ENCODE measurements at places on chromosomes 12 and 14.
A peak's percentile ranks its signal among the peaks of the same experiment; 100 is the strongest.

- DNase-seq: no peak
Measured at GRCh38 chr12:128783129-128783574, 40.6 kb downstream of the SLC15A4 start.

- DNase-seq: peak; percentile 31
Measured at GRCh38 chr12:131454418-131455217, 256.3 kb upstream of the SFSWAP start.

DNA sequence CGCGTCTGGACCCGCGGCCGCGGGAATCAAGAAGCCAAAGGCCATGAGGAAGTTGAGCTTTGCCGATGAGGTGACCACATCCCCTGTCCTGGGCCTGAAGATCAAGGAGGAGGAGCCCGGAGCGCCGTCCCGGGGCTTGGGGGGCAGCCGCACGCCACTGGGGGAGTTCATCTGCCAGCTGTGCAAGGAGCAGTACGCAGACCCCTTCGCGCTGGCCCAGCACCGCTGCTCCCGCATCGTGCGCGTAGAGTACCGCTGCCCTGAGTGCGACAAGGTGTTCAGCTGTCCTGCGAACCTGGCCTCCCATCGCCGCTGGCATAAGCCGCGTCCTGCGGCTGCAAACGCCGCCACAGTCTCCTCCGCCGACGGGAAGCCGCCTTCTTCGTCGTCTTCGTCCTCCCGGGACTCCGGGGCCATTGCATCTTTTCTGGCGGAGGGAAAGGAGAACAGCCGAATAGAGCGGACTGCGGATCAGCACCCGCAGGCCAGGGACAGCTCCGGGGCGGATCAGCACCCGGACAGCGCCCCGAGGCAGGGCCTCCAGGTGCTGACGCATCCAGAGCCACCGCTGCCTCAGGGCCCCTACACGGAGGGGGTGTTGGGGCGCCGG, 1.0 kb downstream of the INSM2 start:
- peak; percentile 53 for DNase-seq

GRCh38 chr12:80830533-80831088, 107.1 kb downstream of the LIN7A start:
- no peak for DNase-seq

GRCh38 chr12:95949477-95950206, 6.5 kb downstream of the AMDHD1 start:
- no peak for DNase-seq

- no peak for DNase-seq
Measured at GRCh38 chr14:90299408-90299807, 32.3 kb downstream of the NRDE2 start.

DNA sequence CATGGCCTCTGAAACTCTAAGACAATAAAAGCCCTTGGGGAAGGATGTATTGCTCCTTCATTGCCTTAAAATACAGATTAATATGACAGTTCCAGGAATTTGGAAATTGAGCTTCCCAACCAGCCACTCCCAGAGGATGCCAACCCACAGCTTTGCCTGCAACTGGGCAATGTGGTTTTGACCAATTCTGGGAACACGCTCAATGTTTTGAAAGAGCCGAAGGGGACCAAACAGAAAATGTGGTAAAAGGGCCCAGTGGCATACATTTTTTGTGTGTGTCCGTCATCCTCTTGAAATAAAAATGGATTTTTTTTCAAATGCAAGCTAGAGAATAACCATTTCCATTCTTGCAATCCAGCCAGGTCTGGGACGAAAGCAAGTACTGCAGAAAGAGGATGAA, 88.3 kb upstream of the PLEKHG7 start:
- no peak for DNase-seq

GRCh38 chr12:125124320-125124966, 59.2 kb downstream of the AACS start:
- DNase-seq: no peak

- DNase-seq: peak; percentile 31
Measured at GRCh38 chr14:59187802-59188460, 536 bp upstream of the DAAM1 start.

DNA sequence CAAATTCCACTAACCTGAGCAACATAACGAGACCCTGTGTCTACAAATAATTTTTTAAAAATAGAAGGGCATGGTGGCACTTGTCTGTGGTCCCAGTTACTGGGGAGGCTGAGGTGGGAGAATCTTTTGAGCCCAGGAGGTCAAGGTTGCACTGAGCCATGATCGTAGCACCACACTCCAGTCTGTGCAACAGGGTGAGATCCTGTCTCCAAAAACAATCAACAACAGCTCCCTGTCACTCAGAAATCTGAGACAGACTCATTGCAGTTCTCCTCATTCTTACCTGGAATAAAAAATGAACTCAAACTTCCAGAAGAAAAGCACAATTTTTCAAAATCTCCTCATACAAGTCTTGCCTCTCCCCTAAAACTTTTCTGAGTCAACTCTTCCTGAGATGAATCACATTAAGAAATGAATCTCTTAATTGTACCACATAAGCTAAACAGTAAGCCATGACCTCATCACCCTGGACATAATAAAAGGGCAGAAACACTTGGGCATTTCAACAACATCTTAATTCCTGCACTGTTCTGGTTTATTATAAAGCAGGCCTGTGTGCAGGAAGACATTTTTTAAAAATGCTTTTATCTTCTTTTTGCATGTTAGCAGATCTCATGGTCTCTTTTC, 214.3 kb upstream of the CDKN3 start:
- DNase-seq: no peak

GRCh38 chr12:76374386-76375020, 26.3 kb upstream of the BBS10 start:
- no peak for DNase-seq

GRCh38 chr14:55349565-55349964, 62.1 kb downstream of the ATG14 start:
- no peak for DNase-seq

DNA sequence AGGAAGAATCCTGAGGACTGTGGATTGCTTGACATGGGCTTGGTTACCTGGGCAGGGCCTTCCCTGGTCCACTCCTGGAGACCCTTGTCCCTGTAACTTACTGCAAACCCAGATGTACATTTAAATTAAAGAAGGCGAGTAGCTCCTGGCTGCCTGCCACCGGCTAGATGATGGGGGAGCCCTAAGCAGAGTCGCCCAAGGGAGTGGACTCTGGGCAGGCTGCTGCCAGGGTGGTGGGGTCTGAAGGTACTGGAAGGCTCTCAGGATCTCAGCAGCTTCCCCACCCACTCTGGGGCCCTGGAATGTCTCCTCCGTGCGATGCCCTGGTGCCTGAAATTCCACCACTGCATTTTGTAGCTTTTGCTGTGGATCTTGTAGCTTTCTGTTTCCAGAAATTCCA, 74.7 kb downstream of the FBXL14 start:
- DNase-seq: no peak

GRCh38 chr12:9906873-9907272, 25.3 kb downstream of the CLEC2A start:
- peak; percentile 5 for DNase-seq

DNA sequence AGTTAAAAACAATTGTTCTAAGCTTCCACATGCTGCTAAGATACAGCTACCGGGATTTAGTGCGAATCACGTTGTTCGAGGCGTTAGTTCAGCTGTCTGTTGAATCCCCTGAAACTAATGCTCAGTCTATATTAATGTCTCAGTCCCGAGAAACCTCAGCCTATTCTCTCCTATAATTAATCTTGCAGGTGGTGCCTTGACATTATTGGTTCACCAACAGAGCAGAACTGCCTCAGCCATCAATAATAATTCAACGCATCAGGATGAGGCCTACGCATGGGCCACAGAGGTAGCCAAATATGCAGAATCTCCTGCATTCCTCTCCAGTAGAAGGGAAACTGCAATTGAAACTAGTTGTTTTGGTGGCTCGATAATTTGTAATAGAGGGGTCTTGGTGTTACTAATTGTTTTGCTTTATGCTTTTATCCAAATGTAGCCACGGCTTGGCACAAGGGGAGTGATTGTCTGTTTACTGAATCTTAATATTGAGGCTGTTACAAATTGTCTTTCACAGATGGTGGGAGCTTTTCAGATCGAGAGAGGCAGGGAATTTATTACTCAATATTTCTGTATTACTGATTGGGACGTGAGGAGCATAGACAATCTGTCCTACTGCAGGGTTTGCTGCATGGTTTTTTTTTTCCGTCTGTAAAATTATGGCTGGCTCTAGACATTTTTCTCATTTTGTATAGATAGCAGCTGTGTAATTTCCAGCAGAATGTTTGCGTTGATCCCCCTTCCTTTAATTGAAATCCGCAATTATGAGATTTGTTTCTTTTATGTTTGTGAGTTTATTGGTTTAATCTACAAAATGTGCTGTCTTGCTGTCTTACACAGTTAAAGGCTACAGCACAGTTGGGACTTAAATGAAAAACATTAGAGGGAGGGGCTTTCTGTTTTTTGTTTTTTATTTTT, 1036.5 kb upstream of the NOVA1 start:
- DNase-seq: no peak

DNA sequence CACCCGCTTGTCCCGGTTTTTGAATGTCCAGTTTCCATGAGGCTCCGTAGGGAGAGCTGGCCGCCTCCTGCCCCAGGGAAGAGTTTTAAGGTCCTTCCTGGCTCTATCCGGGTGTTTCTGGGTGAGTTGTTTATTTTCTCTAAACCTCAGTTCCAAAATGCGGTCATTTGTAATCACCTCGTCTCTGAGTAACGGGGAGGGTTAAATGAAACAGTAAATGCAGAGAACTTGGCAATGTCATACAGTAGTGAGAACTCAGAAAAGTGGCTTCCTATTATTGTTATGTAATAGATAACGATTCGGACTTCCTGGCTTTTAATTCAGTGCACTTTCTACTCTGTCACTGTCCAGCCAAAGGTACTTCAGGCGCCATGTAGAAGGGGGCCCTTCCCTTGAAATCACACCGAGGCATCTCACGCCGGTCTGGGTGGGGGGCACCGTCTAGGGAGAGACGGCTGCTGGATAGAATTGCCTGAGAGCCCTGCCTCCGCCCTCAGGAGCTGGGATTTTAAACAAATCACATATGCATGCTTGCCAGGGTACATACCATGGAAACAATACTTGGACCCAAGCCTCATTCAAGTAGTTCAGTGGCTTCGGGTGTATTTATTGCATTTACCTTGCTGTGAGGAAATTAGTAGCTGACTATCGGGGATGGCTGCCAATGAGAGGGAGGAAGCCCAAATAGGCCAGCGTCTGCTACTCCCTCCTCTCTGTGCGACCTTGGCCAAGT, 26.4 kb downstream of the NOS1 start:
- no peak for DNase-seq

GRCh38 chr12:66836623-66837310, 157.9 kb upstream of the GRIP1 start:
- DNase-seq: no peak

- no peak for DNase-seq
Measured at GRCh38 chr14:24277071-24277470, 5.7 kb upstream of the RABGGTA start.

DNA sequence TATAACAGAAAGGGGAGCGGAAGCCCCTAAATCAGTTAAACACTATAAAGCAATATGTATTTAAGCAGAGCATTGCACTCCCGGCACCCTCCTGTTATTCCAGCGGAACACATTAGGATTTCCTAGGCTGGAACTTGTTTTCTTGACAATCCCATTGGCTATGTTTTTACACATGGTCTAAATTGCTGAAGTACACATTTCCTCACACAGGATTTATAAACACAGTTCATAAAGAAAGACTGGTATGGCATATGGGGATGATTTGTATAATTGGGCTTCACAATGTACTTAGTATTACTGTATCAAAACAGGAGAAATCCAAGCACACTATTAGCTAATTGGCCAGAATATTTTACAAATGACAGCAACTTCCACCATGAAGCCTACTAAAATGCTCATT, 23.3 kb downstream of the PAX9 start:
- DNase-seq: no peak
